ENCODE measurements at places on chromosomes 12 and 14.

- no peak for DNase-seq
These were observed 318.1 kb downstream of the LRIG3 start for GRCh38 chr12:58602179-58602578.

DNA sequence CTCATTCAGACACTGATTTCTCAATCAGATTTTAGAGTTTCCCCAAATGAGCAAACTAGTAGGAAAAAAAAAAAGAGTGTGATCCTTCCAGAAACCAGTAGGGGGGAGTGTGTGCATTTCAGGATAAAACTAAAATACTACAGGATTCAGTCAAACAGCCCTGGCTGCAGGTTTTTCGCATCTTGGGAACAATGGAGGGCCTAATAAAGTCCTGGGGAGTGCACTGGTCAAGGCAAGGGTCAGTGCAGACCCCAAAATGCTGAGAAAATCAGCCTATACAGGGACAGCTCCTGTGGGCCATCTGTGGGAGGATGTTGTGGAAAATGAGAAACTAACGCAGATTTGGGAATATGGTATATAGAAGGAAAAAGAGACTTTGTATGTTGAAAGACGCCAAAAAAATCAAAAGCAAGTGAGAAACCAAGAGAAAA, 22.2 kb upstream of the ABCD4 start:
- no peak for DNase-seq

- no peak for DNase-seq
These were observed 389.9 kb downstream of the RPS29 start for GRCh38 chr14:49196327-49196726.

GRCh38 chr14:99572173-99572999, 31.6 kb downstream of the CCDC85C start:
- no peak for DNase-seq

DNA sequence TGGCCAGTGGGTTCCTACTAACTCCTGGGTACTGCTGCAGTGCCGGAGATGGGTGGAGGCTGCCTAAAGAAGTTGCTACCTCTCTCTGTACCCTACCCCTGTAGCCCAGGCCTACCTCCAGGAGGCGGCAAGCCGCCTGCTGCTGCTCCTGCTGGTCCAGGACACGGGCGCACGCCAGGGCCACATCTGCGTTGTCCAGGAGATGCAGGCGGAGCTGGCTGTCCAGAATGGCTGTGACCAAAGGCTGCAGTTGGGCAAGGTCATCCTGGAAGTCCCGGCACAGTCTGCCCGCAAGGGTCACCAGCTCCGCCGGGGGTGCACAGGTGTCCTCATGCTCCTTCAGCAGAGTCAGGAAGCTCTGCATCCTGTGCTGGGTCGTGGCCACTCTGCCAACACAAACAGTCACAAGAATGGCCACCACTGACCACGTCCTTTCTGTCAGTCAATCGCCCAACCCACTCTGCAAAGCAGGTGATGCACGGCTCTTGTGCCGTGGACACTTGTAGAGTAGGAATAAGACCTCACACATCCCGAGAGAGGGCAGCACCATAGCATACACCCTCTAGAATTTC, 1.6 kb downstream of the ANHX start:
- DNase-seq, result no peak

DNA sequence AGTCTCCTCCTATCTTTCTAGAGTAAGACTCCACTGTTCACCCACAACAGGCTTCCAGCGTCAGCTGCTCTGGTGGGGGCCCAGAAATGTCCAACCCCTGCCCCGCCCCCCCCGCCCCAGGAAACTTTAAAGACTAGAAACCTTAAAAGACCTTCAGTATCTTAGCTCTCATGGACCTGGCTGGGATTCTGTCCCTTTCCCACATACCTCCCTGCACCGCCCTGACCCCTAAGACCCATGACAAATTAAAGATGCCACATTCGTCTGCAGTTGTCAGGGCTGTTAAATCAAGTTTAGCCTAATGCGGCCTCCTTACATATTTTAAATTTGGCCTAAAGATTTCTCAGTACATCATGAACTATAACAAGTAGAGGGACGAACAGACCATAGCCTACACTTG, 10.0 kb upstream of the SERPINA10 start:
- DNase-seq, result no peak

All from pulmonary artery endothelial cell (primary cell).